Fibroblast of villous mesenchyme (primary cell): ENCODE measurements at places on chromosomes 6 and 20.

DNA sequence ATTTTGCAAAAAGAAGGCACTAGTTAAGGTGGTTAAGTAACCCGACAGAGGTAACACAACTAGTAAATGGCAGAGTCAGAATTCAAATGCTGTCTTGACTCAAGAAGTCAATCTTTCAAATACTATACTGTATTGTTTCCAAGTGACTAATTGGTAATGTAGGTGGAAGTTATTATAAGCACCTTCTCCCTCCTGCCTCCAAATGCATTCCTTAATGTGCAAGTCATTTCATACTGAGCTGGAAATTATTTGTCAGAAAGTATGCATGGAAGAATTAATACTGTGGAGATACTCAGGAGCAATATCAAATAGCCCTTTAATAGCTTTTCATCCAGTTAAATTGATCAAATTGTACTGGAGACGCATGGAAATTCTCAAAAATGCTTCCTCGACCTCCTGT lies 579.1 kb downstream of the DOK5 start:
- DNase-seq: no peak

- no peak for DNase-seq
Observed at GRCh38 chr6:112193535-112194051, 60.8 kb downstream of the LAMA4 start.

- DNase-seq: no peak
Observed at GRCh38 chr20:23061262-23061661, 11.8 kb upstream of the THBD start.

- DNase-seq: peak; percentile 96
Observed at GRCh38 chr20:63653041-63653973, at the start of gene STMN3. Gene STMN3, minus strand, starts transcription at chr20:63653424. Its CDS starts 79 bp downstream, at chr20:63653345.

DNA sequence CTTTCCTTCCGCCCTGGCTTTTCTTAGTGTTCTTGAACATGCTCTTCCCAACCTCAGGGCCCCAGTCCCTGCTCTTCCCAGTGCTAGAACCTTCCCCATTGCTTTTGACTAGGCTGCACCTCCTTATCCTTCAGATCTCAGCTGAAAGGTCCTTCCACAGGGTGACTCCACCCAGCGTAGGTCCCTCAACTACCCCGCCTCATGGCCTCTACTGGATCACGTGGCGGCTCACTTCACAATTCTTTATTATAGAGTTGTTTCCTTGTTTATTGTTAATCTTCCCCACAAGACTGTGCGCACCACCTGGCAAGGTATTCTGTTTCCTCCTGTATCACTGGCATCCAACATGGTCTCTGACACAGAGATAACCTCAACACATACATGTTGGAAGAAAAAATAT lies 31.2 kb downstream of the TTLL9 start:
- no peak for DNase-seq

DNA sequence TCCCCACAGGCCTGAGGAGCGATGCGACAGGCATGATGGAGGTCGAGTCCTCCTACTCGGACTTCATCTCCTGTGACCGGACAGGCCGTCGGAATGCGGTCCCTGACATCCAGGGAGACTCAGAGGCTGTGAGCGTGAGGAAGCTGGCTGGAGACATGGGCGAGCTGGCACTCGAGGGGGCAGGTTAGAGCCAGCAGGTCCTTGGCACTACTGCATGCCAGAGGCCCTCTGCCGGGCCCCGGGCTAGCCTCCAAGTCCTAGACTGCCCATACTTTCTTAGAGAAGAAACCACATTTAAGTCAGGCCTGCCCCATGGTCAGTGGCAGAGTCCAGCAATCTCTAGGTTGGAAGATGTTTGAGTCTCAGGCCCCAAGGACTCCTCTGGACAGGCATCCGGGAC lies 32.1 kb downstream of the PKIG start:
- DNase-seq: no peak

DNA sequence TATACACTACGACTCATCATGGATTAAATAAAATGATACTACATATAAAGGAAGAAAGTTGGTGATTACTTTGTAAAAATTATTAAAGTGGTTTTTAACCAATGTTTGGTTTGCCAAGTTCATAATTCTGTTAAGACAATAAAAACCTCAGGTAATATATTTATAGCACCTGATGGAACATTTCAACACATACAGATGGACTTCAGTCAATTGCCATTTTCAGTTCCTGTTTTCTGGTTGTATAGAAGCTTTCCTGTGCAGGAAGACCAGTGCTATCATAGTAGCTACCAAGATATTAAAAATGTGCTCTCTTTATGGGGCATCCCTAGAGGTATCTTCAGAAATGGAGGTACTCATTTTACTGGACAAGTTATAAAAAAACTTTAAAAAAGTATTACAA lies 1686.4 kb downstream of the GRIK2 start:
- DNase-seq: no peak

DNA sequence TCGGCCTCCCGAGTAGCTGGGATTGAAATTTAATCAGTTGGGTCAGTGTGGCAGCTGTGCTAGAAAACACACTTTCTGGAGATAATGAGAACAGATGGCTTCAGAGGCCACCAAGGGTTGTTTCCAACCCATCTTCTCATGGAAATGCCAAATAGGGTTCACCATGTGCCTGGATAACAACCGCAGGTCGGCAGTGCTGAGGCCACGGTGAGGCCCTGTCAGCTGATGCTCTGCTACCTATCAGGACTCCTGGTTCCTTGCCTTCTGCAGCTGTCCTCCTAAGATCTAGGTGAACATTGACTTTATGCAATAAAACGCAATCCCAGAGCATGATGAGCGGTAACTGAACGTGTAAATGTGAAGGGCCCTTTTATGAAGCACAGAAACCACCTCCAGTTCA lies 139.3 kb upstream of the SNX9 start:
- DNase-seq: no peak

DNA sequence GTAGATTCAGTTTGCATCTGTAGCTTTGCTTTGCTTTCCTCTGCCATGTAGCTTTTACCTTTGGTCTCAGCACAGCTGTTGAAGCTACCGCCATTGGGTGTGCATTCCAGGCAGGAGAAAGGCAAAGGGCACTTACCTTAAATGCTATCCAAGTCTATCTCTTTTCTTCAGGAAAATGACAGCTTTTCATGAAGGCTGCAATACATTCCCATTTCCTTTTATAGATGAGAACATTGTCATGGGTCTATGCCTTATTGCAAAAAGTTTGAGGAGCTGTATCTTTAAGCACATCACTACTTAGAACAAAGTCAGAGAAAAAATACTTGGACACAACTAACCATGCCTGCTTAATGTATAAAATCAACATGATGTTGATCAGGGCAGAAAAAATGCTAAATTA lies 266.8 kb downstream of the DOK5 start:
- no peak for DNase-seq

- DNase-seq: no peak
Observed at GRCh38 chr6:41654698-41655151, 16.5 kb downstream of the MDFI start.

GRCh38 chr6:100568255-100568654 lies 103.5 kb upstream of the SIM1 start:
- DNase-seq: no peak

DNA sequence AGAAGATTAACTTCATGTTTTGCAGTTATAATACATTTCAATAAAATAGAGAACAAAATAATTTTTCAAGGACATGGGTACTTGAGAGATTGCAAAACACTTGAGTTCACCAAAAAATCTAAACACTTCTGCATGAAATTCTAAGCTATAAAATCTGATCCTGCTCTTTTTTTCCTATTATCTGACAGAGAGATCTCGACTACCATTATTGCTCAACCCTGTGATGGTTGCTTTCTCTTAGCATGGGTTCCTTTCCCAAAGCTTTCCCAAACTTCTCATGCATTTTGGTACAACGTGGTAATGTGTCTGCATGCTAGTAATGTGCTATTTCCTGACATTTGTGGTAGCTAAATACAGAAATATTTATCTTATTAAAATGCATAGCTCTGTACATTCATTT lies 1243.1 kb upstream of the ADGRB3 start:
- peak; percentile 47 for DNase-seq

DNA sequence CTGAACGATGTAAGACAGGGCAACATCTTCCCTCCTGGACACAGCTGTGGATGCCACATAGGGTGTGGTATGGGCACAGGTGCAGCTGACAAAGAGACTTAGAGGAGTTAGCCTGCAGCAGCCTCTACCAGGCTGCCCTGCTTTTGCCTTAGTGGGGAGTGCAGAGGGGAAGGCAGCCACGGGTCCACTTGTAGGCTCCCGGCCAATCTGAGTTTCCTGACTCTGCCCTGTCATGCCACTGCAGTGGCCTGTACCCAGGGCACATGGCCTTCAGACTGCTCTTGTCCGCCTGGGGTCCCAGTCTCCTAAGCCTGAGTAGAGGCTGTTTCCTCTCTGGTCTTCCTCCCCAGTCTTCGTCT lies 17.1 kb upstream of the CST9L start:
- DNase-seq: no peak
